ENCODE measurements at places on chromosomes 5 and 9.

GRCh38 chr5:153960269-153961215, 78.2 kb downstream of the FAM114A2 start:
- DNase-seq = no peak

DNA sequence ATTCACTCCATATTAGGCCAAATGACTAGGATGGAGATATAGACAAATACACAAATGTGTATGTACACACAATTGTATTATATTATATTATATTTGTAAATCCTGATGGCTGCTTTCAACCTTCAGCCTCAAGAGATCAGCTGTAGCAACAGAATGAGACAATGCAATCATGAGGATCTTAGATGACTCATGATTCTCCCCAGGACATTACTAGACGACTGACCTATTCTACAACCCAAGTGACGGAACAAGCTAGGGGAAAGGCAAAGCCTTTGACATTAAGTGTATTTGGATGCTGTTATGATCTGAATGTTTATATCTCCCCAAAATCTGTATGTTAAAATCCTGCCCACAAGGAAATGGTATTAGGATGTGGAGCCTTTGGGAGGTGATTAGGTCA, 66.5 kb downstream of the COX7C start:
- no peak for DNase-seq

DNA sequence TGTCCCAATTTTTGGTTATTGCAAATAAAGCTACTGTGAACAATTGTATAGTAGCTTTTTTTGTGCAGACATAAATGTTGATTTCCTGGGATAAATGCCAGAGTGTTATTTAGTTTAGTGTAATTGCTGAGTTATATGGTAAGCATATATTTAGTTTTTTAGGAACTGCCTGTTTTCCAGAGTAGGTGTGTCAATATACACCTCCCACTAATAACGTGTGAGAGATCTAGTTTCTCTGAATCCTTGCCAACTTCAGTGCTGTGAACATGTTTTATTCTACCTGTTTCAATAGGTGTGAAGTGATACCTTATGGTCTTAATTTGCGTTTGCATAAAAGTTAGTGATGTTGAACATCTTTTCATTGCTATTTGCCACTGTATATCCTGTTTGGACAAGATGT, 9.1 kb upstream of the OR2S2 start:
- DNase-seq = no peak

DNA sequence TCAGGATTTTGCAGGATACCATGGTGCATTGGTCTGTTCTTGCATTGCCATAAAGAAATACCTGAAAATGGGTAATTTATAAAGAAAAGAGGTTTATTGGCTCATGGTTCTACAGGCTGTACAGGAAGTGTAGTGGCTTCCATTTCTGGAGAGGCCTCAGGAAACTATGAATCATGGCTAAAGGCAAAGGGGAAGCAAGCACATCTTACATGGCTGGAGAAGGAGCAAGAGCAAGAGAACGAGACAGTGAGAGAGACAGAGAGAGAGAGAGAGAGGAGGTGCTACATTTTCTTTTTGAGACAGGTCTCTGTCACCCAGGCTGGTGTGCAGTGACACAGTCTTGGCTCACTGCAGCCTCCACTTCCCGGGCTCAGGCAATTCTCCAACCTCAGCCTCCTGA, 43.9 kb downstream of the P4HA2 start:
- no peak for DNase-seq

- no peak for DNase-seq
Measured at GRCh38 chr5:35438288-35438687, 179.4 kb upstream of the SPEF2 start.

GRCh38 chr9:100083448-100084127, 15.2 kb downstream of the ERP44 start:
- no peak for DNase-seq

DNA sequence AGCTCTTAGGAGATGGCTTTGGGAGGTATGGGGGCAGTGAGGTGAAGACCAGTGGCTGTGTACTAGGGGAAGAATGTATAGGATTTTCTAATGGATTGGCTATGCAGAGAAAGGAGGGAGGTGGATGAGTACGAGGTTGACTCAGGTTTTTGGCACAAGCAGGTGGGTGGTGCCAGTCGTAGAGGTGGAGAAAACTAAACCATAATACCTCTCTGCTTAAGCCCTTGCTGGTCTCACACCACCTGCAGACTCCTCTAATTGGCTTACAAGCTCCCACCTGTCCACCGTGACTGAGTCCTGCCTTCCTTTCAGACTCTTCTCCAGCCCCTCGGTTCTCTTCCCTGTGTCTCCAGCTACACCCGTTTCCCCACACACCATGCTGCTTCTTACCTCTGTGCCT, 521.7 kb upstream of the CLINT1 start:
- DNase-seq = no peak

Data from stimulated activated effector memory CD8-positive, alpha-beta T cell treated with anti-CD3 and anti-CD28 coated beads, Interleukin-12 subunit alpha, Interleukin-12 subunit beta, amount 100 ng/mL, for 72 hours (primary cell).